Amniotic stem cell (primary cell): ENCODE measurements at places on chromosomes 6 and 20.

- peak; percentile 27 for DNase-seq
Observed at GRCh38 chr6:100099189-100100074, 105.4 kb upstream of the MCHR2 start.

DNA sequence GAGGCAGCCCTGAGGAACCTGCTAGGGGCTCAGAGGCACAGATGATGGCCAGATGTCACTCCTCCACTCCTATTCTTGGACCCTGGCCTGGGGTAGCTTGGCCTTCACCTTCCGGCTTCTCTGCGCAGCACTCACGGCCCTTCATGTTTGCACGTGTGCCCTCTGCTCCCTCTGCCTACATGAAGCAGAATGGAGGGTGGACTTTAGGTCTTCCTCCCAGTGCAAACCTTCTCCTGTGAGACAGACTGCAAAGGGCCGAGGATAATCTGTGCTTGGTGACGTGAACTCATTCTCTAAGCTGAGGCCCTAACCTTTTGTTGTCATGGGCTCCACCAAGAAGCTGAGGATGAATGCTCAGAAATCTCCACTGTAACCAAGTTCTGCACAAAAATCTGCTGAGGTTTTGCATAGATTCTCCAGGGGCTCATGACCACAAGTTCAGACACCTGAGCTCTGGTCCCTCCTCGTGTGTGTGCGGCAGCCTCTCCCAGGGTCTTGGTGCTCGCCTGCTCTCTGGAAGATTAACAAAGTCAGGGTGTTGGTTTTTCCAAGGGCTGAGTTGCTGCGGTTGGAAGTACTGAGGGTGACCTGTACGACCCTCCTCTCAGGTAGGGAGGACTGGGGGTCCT is 25.5 kb upstream of the FOXO3 start:
- no peak for DNase-seq

GRCh38 chr6:108730635-108731515 is 117.3 kb upstream of the ARMC2 start:
- DNase-seq, result no peak

DNA sequence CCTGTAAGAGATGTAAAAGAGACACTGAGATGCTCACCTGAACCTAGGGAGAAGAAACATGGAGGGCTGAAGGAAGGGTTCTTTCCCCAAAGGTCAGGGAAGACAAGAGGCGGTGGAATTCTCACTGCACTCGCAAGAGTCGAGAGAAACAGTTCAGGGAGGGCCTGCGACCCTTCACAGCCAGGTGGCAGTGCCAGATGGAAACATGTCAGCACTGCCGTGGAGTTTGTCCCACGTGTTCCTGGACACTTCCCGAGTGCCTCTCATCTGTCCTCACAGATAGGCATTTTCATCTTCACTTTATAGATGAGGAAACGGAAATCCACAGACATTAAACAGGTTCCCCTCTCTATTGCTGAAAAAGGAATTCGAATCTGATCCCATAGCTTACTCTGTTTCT is 70.4 kb upstream of the SYNJ2 start:
- DNase-seq, result no peak

DNA sequence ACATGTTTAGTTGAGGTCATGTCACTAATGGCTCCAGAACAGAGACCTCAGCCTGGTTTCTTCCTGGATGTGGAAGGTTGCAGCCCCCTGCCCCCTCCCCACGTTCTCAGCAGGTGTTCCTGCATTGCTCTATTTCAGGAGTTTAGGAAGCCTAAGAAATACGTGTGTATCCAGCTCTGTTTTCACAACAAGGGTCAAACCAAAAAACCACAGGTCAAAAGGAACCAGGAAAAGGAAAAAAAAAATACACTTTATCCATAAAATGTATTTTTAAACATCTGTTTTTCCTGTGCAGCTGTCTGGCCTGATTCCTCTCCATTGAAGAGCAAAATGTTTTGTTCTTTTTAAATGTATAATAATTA is 107.9 kb upstream of the PLEKHG1 start:
- no peak for DNase-seq

DNA sequence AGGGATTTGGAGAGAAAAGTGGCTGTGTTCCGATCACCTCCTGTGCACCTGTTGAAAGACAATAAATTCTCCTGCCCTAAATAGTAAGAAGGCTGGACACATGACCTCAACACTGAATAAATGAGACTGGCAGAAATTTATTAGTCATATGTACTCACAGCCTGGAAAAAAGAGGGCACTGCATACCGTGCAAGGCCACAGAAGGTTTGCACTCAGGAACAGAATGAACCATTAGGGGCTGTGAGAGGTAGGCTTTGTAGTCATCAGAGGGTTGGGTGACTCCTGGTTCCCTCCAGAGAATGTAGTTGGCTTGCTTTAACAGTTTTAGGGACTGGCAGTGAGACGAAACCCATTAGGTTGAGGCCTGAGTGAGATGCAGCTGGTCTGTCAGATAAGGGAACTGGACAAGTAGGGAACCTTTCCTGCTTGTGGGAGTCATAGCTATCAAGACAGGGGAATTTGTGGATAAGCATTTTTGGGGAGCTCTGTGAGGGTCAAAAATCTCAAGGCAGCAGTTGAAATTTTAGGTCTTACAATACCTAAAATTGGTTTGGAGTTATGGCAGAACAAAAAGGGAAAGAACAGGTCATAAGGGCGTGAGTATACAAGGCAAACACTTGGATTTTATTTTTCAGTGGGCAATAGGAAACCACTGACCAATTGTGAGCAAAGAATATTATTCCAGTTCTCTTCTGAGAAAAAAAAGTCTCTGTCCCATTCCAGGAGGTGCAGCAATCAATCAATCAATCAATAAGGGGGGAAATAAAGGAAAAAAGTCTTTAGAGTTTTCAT is 67.9 kb upstream of the BTN3A2 start:
- DNase-seq, result no peak

- no peak for DNase-seq
Observed at GRCh38 chr6:167565884-167566599, 241.2 kb downstream of the TTLL2 start.

- DNase-seq, result no peak
Observed at GRCh38 chr6:17494919-17495318, 101.5 kb downstream of the CAP2 start.

GRCh38 chr6:30963641-30964040 is 19.9 kb upstream of the MUC21 start:
- no peak for DNase-seq

GRCh38 chr20:11132819-11133415 is 459.1 kb upstream of the JAG1 start:
- DNase-seq, result no peak

DNA sequence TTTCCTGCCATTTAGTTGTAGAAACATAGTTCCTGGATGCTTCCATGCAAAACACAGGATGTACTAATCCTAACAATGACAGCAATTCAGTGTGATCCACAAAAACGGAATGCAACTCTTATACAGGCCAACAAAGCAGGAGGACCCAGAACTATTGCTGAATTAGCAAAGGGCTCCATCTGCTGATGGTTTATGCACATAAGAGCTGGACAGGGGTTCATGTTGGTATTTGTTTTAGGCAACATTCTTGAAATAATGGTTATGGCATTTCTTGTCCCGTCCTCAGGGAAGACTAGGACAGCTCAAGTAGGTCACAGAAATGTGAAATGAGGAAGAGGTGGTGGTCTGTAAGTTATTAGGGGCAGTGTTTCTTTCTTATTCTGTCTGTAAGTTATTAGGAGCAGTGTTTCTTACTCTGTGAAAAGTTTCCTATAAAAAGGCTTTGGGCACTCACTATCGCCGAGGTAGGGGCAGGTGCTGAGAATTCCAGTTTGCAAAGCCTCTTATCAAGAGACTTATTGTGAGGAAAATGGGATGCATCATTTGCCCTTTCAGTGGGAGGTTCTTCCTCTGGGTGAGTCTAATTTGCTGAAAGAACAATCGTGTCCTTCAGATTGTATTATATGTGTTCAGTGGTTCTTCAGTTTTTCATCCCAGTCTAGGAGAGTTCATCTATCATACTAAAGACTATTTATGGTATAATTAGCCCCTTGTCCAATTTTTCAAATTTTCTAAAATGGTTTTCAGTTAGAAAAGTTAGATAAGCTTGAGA is 171.1 kb downstream of the MCHR2 start:
- DNase-seq, result peak; percentile 6
